ENCODE measurements at places on chromosomes 4 and X. TPM values are rescaled to one million over a fixed set of nuclear protein-coding genes. Genes with fewer than 3 reads are reported as not detected.

GRCh38 chr4:187227907-187228704, 504.4 kb upstream of the FAT1 start:
- H3K27me3 ChIP-seq = no peaks in the 10 kb centered on the region
- no peak overlapping the region for H3K27ac ChIP-seq
- DNase-seq = no peak
- H3K4me3 ChIP-seq = no peak overlapping the region
- no peaks in the 10 kb centered on the region for H3K4me1 ChIP-seq

DNA sequence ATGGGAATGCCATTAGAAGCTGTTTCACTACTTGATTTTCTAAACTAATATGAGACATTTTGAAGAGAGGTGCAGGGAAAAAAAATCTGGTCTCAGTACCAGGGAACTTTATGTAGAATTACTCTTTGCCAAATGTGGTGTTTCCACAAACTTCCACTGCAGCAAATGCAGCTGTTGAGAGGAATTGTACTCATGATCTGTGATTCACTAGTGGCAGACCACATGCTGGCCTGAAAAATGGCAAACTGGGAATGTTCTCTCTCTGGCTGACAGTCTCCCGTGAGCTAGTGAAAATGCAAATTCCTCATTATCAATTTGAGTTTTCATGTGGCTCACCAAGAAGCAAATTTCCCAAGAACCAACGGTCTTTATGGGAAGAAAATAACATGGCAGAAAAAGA, 37.8 kb upstream of the GPR101 start:
- H3K27me3 ChIP-seq = no peaks in the 10 kb centered on the region
- no peaks in the 10 kb centered on the region for H3K36me3 ChIP-seq
- H3K27ac ChIP-seq = no peak overlapping the region
- H3K4me3 ChIP-seq = no peak overlapping the region
- no peak for DNase-seq

DNA sequence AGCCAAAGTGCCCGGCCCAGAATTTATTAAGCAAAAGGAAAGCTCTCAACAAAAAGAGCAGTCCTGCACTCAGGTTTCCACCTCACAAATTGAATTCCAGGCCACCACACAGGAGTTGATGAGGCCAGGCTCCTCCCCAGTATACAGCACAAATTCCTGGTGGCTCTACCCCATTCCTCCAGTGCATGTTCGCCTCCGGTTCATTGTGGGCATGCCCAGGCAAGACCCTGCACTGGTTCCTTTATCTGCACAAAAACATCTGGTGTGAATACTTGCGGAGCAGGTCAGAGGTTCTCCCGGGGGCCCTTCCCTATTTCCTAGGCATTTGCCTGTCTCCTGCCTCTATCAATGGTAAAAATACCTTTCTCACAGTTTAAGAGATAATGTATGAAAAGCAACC, 195.2 kb upstream of the ANXA10 start:
- H3K36me3 ChIP-seq = no peaks in the 10 kb centered on the region
- no peak overlapping the region for H3K4me3 ChIP-seq
- no peaks in the 10 kb centered on the region for H3K27me3 ChIP-seq
- peak overlapping the region; percentile 47 for H3K27ac ChIP-seq

DNA sequence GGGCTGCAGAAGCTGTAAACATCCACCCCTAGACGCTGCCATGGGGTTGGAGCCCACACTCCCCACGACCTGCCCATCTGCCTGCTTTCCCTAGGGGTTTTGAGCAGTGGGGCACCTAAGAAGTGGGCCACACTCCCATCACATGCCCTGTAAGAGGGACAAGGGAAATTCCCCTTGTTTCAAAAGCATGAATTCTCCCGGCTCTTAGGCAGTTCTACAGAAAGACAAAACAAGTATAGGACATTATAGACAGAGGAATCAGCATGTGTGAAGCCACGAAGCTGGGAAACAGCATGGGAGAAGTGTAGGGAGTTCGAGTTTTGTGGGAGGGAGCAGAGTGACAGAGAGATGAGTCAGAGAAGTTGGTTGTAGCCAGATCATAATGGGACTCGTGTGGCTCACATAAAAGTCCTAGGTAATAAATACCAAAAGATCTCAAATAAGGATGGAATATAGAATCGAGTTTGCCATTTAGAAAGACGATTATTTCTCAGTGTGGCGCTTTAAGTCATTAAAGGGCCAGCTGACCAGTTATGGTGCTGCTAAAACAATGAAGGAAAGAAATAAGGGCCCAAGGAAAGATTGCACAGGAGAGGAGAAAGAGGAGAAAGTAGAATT, 23.9 kb downstream of the APOO start:
- no peak for DNase-seq
- no peak overlapping the region for H3K4me3 ChIP-seq
- H3K36me3 ChIP-seq = no peaks in the 10 kb centered on the region

DNA sequence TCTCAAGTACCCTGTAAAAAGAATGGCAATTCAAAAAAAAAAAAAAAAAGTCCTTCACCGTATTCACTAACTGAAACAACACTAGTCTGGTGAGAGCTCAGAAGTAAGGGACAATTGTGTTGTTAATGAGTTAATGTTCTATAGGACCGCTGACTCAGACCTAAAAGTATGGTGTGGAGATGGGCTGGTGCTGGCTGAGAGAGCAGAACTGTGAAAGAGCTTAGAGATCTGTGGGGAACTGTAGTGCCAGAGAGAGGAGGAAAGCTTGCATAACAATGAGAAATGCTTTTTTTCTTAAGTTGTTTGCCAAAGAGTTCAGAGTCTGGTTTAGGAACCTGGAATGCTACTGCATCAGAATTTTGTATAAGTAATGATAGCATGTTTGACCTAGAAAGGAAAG, 65.1 kb downstream of the LHFPL1 start:
- no peak overlapping the region for H3K27ac ChIP-seq
- no peak overlapping the region for H3K4me3 ChIP-seq
- no peak for DNase-seq
- no peaks in the 10 kb centered on the region for H3K36me3 ChIP-seq

GRCh38 chrX:1649621-1650020, 34.8 kb downstream of the ASMT start:
- peak; percentile 60 for DNase-seq
- H3K27ac ChIP-seq = no peak overlapping the region
- peaks cover 2% of the 10 kb centered on the region for H3K4me1 ChIP-seq
- no peaks in the 10 kb centered on the region for H3K27me3 ChIP-seq

DNA sequence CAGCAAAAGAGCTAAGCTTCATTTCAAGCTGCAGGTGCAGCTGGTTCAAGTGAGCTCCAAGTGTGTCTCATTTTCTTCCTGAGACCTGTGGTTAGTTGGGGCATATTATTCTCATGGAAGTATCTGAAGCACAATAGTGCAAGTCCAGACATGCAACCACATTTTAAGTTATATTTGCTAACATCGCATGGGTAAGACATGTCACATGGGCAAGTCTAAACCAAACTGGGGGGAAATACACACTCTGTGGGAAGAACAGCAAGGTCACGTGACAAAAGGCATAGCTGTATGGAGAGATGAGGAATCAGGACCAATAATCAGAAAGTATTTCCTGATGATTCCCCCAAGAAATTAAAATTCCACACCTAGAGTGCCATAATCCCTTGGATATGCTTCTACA, 94.9 kb upstream of the NDP start:
- no peak overlapping the region for H3K4me3 ChIP-seq
- H3K4me1 ChIP-seq = no peaks in the 10 kb centered on the region
- H3K36me3 ChIP-seq = no peaks in the 10 kb centered on the region
- H3K27me3 ChIP-seq = no peaks in the 10 kb centered on the region

DNA sequence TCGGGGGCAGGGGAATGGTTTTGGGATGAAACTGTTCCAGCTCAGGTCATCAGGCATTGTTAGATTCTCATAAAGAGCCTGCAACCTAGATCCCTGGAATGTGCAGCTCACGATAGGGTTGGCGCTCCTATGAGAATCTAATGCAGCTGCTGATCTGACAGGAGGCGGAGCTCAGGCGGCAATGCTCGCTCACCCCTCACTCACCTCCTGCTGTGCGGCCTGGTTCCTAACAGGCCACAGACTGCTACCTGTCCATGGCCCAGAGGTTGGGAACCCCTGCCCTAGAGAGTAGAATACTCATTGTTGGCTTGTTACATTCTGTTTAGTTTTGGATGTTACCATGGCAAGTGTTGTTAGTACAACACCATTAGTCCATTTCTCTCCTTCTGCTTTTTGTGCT, 40.8 kb upstream of the STX18 start:
- peaks cover 6% of the 10 kb centered on the region for H3K4me1 ChIP-seq
- DNase-seq = no peak
- H3K27ac ChIP-seq = no peak overlapping the region
- no peak overlapping the region for H3K4me3 ChIP-seq
- H3K27me3 ChIP-seq = no peaks in the 10 kb centered on the region
- H3K36me3 ChIP-seq = no peaks in the 10 kb centered on the region

GRCh38 chrX:108036298-108036973, 8.4 kb upstream of the VSIG1 start:
- no peaks in the 10 kb centered on the region for H3K36me3 ChIP-seq
- no peak overlapping the region for H3K27ac ChIP-seq
- H3K27me3 ChIP-seq = no peaks in the 10 kb centered on the region
- H3K4me3 ChIP-seq = no peak overlapping the region
- DNase-seq = no peak
- H3K4me1 ChIP-seq = no peaks in the 10 kb centered on the region

- no peak overlapping the region for H3K27ac ChIP-seq
- H3K36me3 ChIP-seq = no peaks in the 10 kb centered on the region
- no peaks in the 10 kb centered on the region for H3K4me1 ChIP-seq
- H3K27me3 ChIP-seq = no peaks in the 10 kb centered on the region
- no peak overlapping the region for H3K4me3 ChIP-seq
- DNase-seq = no peak
These were observed 306.1 kb upstream of the TAPT1 start for GRCh38 chr4:16532240-16532970.

DNA sequence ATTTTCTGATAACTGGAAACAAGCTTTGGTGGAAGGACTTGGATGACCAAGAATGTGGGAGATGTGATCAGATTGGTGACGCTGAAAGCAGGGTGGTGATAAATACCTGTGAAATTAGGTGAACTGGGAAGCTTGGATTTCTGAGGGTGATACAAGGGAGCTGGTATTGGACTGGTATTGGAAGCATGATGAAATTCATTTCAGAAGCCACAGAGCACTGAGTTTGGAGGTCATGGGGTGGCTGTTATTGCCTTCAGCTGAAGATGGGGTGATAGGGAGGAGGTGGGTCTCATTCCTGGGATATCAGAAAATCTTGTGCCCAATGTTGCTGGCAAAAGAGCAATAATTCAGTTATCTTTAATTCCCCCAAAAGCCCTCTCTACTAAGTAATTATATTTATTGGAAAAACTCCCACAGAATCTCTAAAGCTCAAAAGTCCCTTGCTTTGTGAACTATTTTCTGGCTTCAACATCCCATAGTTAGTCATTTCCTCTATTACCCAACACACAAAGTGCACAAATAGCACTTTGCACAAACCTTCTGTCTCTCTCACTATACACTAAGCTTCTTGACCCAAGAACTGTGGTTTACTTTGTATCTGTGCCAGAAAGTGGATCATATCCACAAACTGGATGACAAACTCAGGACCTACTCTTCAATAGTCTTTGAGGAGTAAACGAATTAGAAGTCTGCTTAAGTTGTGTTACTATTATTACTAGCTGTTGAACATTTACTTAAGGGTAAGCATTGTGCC, 23.1 kb upstream of the CAMK2D start:
- no peaks in the 10 kb centered on the region for H3K36me3 ChIP-seq
- no peak overlapping the region for H3K4me3 ChIP-seq
- no peaks in the 10 kb centered on the region for H3K4me1 ChIP-seq
- H3K27me3 ChIP-seq = no peaks in the 10 kb centered on the region

- no peak overlapping the region for H3K27ac ChIP-seq
- no peaks in the 10 kb centered on the region for H3K4me1 ChIP-seq
- H3K27me3 ChIP-seq = no peaks in the 10 kb centered on the region
- no peaks in the 10 kb centered on the region for H3K36me3 ChIP-seq
- no peak overlapping the region for H3K4me3 ChIP-seq
These were observed 31.3 kb upstream of the NXF3 start for GRCh38 chrX:103124284-103124683.

GRCh38 chr4:100504086-100504874, 13.5 kb downstream of the EMCN start:
- peak; percentile 10 for DNase-seq
- no peaks in the 10 kb centered on the region for H3K4me1 ChIP-seq
- H3K4me3 ChIP-seq = no peak overlapping the region
- H3K27ac ChIP-seq = no peak overlapping the region

DNA sequence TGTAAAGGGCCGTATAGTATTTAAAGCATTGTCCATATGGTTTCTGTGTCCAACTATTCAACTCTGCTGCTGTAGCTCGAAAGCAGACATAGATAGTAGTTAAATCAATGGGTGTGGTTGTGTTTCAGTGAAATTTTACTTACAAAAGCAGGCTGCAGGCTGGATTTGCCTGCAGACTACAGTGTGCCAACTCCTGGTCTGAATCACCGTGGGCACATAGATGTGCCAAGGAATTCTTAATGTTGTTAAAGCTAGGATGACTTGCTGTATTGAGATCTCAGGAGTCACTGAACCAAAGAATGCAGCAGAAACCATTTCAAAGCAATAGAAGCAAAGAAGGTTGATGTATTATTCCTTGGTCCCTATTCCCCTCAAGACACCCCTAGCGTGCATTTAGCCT, 379.0 kb downstream of the STIM2 start:
- no peaks in the 10 kb centered on the region for H3K4me1 ChIP-seq
- no peak overlapping the region for H3K27ac ChIP-seq
- no peaks in the 10 kb centered on the region for H3K27me3 ChIP-seq
- H3K36me3 ChIP-seq = no peaks in the 10 kb centered on the region
- no peak for DNase-seq

GRCh38 chrX:121455890-121456289, 408.5 kb downstream of the GLUD2 start:
- no peak overlapping the region for H3K27ac ChIP-seq
- H3K4me3 ChIP-seq = no peak overlapping the region
- no peaks in the 10 kb centered on the region for H3K27me3 ChIP-seq
- H3K36me3 ChIP-seq = no peaks in the 10 kb centered on the region
- no peaks in the 10 kb centered on the region for H3K4me1 ChIP-seq

TMEM35A gene
- polyA plus RNA-seq = 3.9 TPM

MRPL1 gene
- 4.9 TPM for polyA plus RNA-seq

STATH gene
- not detected for polyA plus RNA-seq

BEX1 gene
- polyA plus RNA-seq = 61.0 TPM

SLC9A6 gene
- 5.6 TPM for polyA plus RNA-seq

ATP1B4 gene
- polyA plus RNA-seq = not detected

HHIP gene
- 0.05 TPM for polyA plus RNA-seq

HDX gene
- 0.60 TPM for polyA plus RNA-seq

SERPINA7 gene
- polyA plus RNA-seq = not detected

P2RY4 gene
- 0.38 TPM for polyA plus RNA-seq

MAGEB17 gene
- 0.53 TPM for polyA plus RNA-seq

CYBB gene
- 0.03 TPM for polyA plus RNA-seq

FGFR3 gene
- 18.6 TPM for polyA plus RNA-seq

TMEM271 gene
- polyA plus RNA-seq = 0.14 TPM
